AG08395 (cell line): ENCODE measurements at places on chromosomes 6 and 20.

DNA sequence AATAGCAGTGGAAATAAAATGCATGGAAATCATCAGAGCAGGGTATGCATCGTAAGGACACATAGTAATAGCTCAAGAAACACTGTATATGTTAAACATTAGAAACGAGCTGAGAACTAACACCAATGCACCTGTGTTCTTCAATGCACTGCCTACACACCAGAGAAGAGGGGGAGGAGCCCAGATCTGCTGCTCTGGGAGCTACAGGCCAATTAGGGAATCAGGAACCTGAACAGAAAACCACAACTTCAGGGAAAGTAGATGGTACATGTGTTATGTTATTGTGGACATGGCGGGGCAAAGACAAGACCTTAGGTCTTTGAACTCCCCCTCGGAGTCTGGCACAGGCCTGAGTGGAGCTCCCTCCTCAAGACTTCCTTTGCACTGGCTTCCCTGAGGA lies 39.7 kb downstream of the RIPOR3 start:
- no peak for DNase-seq

DNA sequence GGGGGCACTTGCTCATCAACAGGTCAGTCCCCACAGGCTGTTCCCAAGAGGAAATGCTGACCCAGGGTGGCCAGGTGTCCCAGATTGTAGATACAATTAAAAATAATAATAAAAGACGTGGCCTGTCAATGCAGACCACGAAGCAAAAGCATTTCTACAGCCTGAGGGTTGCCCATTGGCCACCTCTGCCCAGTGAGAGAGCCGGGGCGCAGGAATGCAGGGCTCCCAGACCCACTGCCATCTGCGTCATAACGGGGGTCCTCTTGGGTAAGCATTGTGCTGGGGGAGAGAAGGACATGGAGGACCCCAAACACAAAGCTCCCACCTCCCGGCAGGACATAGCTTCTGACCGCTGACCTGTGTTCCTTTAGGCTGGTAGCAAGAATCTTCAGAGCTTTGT lies 22.9 kb upstream of the AFDN start:
- DNase-seq = no peak

GRCh38 chr6:153568628-153569027 lies 437.5 kb upstream of the RGS17 start:
- no peak for DNase-seq

DNA sequence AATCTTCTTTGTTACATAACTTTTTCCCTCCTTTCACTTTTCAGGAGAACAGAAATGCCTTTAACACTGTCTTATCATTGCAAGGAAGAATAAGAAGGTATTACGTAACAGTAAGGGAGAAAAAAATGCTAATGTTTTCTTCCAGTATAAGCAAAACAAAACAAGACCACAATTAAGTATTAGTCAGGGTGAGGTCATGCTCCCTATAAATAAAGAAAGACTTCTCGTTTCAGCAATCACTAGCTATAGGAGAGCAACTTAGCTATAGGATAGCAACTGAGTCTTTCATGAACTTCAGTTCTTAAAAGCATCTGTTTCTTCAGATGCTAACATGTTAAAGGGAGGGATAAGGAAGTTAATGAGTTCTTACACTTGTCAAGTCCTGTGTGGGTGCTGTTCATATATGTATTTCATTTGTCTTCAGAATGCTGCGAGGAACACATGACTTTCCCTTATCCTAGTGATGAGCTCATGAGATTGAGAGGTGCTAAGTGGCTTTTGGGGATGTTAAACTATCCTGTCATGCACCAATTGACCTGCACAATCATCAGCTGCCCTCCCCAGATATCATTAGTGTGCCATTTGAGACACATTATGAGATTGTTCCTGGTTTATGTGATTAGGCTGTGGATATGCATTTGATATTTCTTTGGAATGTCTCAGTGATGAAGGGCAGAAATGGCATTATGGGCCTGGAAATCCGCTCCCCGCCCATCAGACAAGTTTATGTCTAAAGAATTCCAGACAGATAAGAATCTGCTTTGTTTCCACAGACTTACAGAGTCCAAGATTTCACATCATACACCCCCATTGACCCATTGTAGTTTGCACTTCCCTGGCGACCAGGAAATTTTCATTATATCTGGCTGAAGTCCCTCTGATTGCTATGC lies 37.5 kb downstream of the LAMA4 start:
- DNase-seq = peak; percentile 74

GRCh38 chr6:5334341-5334740 lies 73.0 kb downstream of the FARS2 start:
- no peak for DNase-seq

DNA sequence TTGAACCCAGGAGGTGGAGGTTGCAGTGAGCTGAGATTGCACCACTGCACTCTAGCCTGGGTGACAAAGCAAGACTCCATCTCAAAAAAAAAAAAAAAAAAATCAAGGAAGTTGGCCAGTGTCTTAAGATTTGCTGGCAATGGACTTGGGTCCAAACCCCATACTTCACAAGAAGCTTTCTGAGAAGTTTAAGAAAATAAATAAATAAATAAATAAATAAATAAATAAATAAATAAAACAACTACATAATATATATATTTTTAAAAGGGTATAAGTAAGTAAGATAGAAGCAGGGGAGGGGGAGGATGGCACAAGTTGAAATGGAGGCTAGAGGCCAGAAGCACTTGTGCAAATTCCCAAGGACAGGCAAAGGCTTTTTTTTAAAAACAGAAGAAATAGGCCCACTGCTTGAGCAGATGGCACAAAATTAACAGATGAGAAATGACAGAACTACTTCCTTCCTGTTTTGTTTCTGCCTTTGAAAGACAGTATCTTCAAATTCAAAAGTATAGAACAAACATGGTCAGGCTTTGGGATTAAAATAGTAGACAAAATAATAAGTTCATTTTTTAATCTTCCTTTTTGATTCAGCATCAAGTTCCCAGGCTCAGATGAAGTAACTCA lies 287.7 kb downstream of the ALDH8A1 start:
- DNase-seq = no peak

- peak; percentile 4 for DNase-seq
Observed at GRCh38 chr6:66599541-66599940, 892.5 kb upstream of the EYS start.

GRCh38 chr6:159978291-159979135 lies 9.6 kb downstream of the IGF2R start:
- DNase-seq = no peak

GRCh38 chr6:31079656-31080261 lies 32.6 kb downstream of the C6orf15 start:
- DNase-seq = peak; percentile 69

- no peak for DNase-seq
Observed at GRCh38 chr6:150079604-150080003, 10.7 kb upstream of the ULBP3 start.

- DNase-seq = peak; percentile 12
Observed at GRCh38 chr6:86937219-86938079, at the start of gene HTR1E. HTR1E (plus strand) TSS chr6:86937528; CDS start chr6:87015335, 77,807 bp downstream.

DNA sequence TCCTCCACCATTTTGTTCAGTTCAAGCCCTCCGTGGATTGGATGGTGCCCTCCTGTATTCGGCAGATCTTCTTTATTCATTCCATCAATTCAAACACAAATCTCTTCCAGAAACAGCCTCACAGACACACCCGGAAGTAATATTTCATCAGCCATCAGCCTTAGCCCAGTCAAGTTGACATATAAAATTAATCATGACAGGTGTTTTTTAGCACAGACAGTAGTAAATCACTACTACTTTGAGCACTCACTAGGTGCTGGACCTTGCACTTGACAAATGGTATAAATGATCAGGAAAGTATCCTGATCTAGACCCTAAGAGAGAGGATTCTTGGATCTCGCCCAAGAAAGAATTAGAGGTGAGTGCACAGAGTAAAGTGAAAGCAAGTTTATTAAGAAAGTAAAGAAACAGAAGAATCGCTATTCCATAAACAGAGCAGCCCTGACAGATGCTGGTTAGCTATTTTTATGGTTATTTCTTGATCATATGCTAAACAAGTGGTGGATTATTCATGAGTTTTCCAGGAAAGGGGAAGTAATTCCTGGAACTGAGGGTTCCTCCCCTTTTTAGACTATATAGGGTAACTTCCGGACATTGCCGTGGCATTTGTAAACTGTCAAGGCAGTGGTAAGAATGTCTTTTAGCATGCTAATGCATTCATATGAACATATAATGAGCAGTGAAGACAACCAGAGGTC lies 194.6 kb upstream of the LAMP5 start:
- no peak for DNase-seq

- DNase-seq = no peak
Observed at GRCh38 chr6:148507774-148508173, 165.1 kb downstream of the SASH1 start.

- peak; percentile 100 for DNase-seq
Observed at GRCh38 chr20:44210406-44211176, at the start of gene OSER1. OSER1 (minus strand) TSS chr20:44210771; CDS start chr20:44206957, 3,814 bp downstream.

- DNase-seq = no peak
Observed at GRCh38 chr6:22888163-22888752, 318.9 kb downstream of the HDGFL1 start.

DNA sequence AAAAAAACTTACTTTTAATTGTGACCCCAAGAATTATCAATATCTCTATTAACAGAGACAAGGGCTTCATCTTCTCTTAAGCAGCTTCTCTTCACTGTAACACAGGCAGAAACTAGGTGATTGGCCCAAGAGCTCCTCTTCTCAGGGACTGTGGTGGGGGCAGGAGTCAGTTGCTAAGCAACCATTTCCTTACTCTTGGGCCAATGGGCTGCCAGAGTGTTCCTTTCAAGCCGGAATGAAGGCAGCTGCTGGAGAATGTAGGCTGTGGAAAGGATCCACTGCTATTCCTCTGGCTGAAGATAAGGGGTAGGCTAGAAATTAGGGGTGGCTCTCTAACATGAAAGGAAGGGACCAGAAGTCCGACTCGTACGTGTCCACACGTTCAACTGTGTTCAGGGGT lies at the start of gene SEL1L2:
TSS of gene SEL1L2 (minus strand) at position 150 of the 400 bp plus-strand sequence. CDS start at position 70, 80 bp downstream.
- no peak for DNase-seq

GRCh38 chr6:26234421-26235301 lies 130.3 kb upstream of the BTN3A2 start:
- peak; percentile 70 for DNase-seq

DNA sequence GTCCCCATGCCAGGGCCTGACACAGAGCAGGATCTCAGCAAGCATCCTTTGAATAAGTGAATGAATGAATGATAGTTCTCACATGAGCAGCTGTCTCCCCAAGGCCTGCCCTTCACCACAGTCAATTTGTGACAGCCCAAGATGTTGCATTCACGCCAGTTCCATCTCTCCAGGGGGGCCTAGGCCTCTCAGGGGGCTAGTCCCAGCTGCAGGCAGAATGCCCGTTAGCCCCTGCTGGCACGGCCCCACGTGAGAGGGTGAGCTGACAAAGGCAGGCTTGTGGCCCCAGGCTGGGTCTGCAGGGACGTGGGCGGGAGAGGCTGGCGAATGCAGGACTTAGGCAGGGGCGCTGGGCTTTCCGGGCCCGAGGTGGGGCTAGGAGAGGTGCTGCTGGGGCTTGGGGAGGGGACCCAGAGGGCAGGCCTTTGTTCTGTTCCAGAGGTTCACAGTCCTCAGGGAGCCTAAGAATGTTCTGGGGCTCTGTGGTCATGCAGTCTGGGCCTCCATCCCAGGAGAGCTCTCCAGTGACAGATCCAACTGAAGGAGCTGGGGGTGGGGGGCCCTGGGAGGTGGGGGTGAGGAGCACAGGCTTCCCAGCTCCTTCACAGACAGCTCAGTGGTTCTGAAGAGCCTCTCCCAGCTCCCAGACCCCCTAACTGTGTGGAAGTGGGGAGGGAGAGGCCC lies 30.5 kb upstream of the TLDC2 start:
- no peak for DNase-seq

GRCh38 chr20:51720854-51721253 lies 47.3 kb downstream of the ATP9A start:
- no peak for DNase-seq

GRCh38 chr6:6659600-6660327 lies 71.2 kb downstream of the LY86 start:
- no peak for DNase-seq

- no peak for DNase-seq
Observed at GRCh38 chr20:6506906-6507305, 260.6 kb upstream of the BMP2 start.

GRCh38 chr6:131004936-131005335 lies 58.1 kb downstream of the EPB41L2 start:
- no peak for DNase-seq

DNA sequence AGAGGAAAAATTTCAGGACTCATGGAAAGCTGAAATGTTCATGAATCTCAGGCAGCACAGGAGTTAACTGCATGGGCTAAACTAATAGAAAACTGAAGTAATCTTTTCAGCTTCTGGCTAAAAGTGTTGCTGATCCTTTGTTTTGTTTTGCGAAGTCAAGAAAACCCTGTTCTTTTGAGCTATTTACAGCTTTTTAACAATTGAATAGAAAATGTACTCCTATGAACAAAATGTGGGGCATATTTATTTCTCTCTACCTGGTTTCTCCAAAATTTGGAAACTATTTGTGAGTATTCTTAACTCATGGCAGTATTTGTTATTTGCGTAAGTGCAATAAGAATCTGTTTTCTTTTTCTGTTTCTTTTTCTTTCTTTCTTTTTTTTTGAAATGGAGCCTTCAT lies 818.8 kb upstream of the CITED2 start:
- DNase-seq = no peak

GRCh38 chr6:84836366-84836765 lies 72.0 kb upstream of the TBX18 start:
- DNase-seq = no peak

DNA sequence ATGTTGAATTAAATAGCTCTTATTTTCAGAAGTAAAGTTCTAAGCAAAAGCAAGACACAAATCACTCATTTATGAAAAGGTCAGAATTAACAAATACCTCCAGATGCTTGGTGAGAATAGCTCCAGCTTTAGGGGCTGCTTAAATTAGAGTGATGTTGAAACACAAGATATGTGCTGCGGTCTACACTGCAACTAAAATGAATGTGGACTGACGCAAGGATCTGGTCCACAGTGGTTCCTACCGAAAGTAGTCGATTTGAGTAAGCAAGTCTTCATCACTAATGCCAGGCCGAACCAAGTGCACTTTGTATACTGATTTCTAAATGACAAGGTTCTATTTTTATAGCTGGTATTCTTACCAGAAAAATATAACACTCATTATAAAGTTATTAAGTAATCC lies 96.3 kb downstream of the PRDM1 start:
- no peak for DNase-seq

- peak; percentile 95 for DNase-seq
Observed at GRCh38 chr20:3080939-3081388, 3.6 kb downstream of the AVP start.

DNA sequence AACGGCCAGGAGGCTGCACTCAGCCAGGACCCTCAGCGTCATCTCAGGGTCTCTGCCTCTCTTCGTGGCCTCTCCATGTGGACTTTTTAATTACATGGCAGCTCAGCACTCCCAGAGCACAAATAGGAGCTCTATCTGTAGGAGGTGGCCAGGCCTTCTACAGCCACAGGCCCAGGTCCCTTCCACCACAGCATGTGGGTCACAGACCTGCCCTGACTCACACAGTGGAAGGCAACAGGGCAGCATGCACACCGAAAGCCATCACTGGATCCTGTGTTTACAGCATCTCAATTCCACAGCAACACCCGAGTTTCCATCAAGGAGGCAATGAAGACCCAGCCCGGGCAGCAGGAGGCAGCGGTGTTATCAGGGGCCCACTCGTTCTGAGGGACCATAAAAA lies 65.8 kb upstream of the CD93 start:
- DNase-seq = no peak
